Right cardiac atrium (tissue), 5 donors: ENCODE measurements at places on chromosomes 1 and 21.
A peak's percentile ranks its signal among the peaks of the same experiment; 100 is the strongest.

DNA sequence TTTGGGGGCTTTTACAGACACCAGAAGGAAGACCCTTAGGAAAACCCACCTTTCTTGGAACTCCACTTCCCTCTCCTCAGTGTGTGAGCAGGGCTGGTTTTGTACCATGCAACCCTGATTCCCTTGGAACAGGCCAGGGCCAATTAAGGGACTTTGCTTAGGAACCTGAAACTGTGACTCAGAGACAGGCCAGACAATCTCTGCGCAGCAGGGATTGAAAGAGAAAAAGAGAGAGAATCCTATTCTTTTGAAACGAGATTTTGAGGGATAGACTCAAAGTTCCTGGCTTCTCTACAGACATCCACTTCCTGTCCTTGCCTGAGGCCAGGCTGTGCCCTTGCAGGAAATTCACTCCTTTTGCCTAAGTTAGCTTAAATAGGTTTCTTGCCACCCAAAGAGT lies 23.1 kb upstream of the C1orf198 start:
- no peak for DNase-seq

GRCh38 chr1:93993731-93994130 lies 84.5 kb upstream of the GCLM start:
- DNase-seq = no peak

GRCh38 chr1:106613068-106613467 lies 443.4 kb upstream of the PRMT6 start:
- DNase-seq = no peak

DNA sequence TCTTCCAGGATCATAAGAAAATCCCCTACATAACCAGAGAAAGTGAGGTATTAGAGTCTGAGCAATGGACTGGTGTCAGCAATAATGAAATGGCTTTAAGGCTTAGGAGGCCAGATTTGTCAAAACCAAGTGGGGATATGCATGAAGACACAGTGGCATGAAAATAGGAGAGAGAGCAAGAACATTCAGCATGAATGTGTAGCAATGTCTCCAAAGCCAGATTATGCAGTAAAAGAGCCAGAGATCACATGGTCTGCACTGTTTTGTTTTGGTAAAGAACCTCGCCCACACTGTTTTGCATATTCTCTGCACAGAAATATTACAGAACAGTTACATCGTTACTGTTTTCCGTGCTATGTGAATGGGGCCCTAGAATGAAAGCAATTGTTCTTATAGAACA lies 589.4 kb downstream of the PLPP3 start:
- no peak for DNase-seq

DNA sequence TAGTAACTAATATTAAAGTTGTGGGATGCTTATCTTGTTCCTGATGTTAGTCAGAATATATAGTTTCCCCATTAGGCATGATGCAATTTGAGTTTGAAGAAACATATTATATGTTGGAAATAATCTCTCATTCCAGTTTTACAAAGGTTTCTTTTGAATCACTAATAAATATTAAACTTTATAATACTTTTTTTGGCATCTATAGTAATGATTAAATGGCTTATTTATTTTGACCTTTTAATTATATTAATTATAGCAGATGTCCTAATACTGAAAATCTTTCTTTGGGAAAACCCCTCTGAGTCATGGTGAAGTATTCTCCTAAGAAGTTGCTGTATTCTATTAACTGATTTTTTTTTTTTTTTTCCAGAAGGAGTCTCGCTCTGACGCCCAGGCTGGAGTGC lies 28.5 kb upstream of the PTGS2 start:
- DNase-seq = no peak

DNA sequence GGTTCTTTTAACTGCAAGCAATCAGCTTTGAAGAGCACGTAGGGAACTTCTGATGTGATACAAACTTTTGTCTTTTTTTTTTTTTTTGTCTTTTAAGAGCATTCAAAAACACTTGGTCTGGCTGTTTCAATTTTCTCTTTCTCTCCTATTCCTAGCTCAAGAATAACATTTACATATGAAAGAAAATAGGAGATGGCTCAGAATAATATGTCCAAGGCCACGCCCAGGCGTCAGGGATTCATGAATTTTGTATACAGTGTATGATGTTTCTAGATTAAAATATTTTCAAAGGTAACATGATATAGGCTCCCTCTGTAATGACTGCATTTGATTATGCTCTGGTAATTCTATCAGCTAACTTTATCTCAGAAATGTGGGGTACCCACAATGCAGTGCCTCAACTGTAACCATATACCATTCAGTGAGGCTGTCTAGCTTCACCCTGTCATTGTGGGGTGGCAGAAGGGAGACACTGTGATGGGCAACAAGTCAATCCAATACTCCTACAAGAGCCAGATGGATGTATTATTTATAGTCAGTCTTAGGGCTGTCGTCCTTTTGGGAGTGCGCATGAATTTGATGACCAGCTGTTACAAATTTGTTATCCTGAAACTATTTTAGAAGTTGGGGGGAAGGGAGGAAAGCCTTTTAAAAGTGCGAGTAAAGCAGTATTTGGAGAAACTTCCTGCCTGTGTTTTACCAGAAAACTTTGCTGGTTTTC lies 1.5 kb upstream of the AKNAD1 start:
- no peak for DNase-seq

GRCh38 chr1:203915811-203916210 lies 54.4 kb downstream of the SNRPE start:
- no peak for DNase-seq

DNA sequence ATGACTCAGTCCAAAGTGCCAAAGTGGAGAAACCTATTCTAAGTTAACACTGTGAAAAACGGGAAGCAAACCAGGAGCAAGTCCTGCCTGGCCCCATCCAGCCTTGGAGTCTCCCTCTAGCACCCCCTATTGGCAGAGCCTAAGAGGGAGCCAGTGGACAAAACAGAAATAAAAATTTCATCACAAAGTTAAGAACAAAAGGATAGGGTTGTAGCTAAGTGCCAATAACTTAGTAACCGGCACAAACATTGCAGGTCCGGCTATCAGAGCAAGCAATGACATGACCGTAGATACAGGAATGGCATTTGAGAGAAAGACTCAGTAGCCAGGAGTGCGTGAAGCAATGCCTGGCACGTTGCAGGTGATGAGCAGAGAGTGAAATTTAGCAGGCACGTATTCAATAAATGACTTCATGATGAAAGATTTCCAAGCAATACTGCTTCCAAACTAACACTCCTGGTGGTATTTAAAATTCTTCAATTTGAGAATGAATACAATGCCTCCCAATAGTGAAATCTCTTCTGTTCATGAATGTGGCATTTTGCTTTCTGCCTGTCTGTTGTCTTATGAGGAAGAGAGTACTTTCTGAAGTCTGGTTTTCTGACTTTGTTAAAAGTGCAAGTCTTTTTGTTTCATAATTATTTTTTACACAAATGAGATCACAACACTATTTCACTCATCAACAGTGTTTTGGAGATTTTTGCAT lies 391.0 kb downstream of the OMA1 start:
- DNase-seq = no peak

GRCh38 chr1:44546403-44547053 lies 127.8 kb downstream of the TMEM53 start:
- DNase-seq = no peak

DNA sequence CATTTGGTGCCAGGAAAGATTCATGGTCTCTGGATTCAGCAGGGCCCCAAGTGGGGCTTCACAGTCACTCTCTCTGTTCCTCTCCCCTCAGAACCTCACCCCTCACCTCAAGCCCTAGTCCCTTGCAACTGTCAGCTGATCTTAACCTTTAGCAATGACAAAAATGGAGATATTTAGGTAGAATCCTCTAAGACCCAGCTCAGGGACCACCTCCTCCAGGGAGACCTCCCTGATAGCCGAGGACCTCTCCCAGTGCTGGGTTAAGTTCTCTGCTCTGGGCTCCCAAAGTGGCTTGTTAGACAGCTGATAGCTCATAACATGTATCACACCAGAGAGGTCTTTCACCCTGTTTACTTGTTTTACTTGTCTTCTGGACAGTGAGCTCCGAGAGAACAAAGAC lies 257.6 kb upstream of the KIAA0040 start:
- DNase-seq = no peak

DNA sequence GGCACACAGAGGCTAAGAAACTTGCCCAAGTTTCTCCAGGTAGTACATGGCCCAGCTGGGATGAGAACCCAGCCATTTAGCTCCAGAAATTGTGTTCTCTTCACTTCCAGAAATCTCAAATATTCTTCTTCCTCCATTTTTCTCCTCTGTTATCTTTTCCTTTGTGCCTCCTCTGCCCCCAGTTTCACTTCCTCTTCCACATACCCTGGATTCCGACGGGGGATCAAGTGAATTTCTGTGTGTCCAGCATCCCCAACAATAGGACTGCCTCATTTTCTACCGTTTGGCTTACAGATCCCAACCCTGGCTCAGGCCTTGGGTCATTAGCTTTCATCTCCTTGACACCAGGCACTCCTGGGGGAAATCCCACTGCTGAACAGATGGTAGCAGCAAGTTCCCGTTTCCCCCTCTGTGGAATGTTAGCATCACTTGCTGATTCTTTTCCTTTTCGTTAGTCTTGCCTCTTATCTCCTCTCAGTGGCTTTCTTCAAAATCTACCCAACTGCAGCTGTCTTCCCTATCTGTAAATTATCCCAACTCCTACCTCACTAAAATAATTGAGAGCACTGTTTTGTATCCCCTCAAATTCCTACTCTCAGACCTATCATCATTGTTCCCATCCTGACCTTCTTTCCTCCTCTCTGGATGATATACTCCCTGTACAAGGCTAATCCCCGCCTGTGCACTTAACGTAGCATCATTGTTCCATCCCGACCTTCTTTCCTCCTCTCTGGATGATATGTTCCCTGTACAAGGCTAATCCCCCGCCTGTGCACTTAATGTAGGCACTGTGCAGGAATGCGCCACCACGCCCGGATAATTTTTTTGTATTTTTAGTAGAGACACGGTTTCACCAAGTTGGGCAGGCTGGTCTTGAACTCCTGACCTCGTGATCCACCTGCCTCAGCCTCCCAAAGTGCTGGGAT lies 36.5 kb downstream of the SCCPDH start:
- DNase-seq = no peak

DNA sequence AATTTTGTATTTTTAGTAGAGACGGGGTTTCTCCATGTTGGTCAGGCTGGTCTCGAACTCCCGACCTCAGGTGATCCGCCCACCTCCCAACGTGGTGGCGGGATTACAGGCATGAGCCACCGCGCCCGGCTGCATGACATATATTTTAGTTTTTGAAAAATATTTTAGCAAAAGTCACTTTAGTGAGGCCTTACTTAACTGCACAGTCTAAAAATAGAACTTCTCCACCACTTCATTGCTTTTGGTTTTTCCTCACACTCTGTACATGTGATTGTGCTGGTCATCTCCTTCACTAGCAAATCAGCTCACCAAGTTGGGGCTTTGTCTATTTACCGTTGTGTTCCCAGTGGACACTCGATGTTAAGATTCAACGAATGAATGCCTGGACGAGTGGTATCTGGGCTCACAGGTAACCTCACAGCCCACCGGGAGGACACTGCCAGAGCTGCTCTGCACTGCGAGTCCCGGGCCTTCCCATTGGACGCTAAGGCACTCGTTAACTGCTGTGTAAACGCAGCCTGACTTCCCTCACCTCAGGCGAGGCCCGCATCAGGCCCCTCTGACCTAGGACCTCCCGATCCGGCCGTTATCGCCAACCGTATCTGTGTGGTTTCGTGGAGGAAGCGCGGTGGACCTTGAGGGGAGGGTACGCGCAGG lies 14.0 kb upstream of the ZNF692 start:
- DNase-seq = peak; percentile 78

- no peak for DNase-seq
Measured at GRCh38 chr1:177211231-177211630, 40.5 kb downstream of the BRINP2 start.

DNA sequence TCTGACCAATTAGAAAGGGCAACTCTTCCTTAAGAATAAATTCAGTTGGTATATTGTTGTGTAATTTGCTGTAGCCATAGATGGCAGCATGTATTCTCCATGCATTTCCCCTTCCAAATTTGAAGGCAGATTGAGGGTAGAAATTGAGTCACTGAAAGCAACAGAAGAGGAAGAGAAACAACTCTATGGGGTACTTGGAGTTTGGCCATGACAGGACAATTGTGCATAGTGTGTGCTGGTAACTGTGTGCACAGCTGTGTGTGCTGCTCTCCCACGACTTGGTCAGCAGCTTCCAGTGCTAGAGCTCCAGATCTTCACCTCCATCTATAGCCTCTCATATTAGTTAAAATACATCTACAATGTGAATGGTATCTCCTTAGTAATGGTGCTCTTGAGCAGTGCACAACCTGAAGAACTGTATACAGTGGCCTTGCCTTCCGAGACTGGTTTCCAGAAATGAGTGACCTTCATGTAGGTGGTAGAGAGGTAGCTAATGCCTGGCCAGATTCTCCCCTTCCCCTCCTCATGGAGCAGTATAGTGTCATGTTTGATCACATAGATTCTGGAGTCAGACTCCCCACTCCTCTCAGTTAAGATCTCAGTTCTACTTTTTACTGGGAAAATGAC lies 882 bp upstream of the FCAMR start:
- no peak for DNase-seq

DNA sequence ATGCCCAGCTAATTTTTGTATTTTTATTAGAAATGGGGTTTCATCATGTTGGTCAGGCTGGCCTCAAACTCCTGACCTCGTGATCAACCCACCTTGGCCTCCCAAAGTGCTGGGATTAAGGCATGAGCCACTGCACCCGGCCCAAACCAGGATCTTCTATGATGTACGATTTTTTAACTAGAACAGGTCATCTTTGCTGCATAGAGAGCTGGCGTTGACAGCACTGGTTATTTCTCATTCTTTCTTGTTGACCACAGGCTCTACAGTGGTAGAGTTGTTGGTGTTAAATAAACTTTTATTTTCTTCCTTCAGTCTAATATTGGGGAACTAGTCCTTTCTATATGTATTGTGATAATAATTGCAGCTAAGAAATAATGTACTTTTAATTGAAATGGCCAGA lies 3.8 kb upstream of the MAB21L3 start:
- DNase-seq = no peak

GRCh38 chr21:25555492-25555891 lies 51.8 kb downstream of the MRPL39 start:
- DNase-seq = no peak

DNA sequence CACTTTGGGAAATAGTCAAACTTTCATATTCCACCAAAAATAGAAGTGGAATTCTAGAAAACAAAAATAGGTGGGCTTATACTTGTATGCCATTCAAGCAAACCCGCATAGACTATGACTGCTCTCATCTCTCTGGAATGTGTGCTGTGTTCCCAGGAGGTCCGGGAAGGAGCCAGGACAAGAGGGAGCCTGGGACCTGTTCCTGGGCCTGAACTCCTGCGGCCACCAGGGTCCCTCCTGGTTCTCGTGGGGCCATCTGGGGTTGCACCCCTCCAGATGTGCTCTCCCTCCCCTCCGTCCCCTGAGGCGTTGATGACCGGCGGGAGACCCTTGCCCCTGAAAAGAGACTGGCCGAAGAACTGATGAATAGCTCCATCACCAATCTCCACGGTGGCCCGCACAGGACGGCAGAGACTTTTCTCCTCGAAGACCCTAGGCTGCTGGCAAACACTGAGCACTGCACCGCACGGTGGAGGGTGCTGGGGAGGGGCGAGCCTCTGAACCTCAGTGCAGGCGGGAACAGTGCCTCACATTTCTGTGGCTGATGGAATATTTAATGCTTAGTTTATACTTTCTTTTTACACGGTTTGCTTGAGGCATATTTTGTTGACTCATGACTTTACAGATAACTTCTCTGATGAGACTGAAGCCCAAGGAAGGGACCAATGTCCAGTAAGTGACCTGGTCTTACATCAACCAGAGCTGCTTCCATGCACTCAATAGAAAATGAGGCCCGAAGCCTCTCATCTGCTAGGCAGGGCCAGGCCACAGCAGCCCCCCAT lies 9.6 kb upstream of the ADARB1 start:
- peak; percentile 4 for DNase-seq

- no peak for DNase-seq
Measured at GRCh38 chr1:97778718-97779117, 142.1 kb downstream of the DPYD start.

- DNase-seq = no peak
Measured at GRCh38 chr1:7192453-7192852, 407.2 kb downstream of the CAMTA1 start.
